ENCODE measurements at places on chromosomes 6 and 20.

DNA sequence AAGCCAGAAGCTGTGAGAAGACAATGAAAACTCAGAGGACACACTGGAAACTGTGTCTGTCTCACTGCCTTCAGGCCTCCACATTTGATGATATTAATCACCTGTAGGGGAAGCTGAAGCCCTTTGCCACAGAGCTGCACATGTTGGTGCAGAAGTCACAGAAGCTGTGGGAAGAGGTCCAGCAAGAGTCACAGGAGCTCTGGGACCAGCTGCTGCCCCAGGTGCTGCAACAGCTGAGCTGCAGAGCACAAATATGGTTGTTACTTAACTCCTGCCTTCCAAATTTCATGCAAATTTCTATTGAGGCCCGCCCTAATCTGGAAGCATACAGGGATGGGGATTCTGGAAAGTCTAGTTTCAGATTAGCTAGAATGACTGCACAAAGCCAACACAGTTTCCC is 169.3 kb downstream of the OGFRL1 start:
- DNase-seq = no peak

GRCh38 chr6:87333591-87334181 is 4.6 kb upstream of the GJB7 start:
- DNase-seq = no peak

GRCh38 chr20:32091888-32092346 is 17.6 kb upstream of the TM9SF4 start:
- DNase-seq = peak; percentile 29

DNA sequence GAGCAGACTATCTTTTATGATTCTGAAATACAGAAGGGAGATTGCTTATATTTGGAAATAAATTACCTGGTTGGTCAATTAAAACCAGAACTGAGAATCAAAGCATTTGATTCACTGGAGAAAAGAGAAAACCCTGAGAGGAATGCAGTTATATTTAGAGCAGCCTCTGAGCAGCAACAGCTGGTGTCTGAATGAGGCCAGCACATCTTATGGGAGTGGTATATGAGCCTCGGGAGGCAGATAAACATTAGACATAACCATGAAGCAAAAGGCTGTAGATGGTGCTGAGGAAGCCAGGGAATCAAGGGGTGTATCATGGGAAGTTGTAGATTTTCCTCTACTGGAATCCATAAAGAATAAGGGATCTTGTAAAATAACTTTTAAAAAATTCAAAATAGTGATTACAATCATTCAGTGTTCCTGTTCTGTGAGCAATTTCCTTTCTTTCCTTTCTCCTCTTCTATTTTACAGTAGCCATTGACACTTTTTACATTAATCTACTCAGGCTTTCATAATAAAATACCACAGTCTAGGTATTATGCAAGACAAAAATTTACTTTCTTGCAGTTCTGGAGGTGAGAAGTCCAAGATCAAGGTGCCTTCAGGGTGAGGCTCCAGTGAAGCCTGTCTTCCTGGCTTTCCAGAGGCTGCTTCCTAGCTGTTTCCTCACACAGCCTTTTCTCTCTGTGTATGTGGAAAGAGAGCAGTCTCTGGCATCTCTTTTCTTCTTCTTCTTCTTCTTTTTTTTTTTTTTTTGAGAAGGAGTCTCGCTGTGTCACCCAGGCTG is 32.8 kb upstream of the ENPP5 start:
- DNase-seq = peak; percentile 34

DNA sequence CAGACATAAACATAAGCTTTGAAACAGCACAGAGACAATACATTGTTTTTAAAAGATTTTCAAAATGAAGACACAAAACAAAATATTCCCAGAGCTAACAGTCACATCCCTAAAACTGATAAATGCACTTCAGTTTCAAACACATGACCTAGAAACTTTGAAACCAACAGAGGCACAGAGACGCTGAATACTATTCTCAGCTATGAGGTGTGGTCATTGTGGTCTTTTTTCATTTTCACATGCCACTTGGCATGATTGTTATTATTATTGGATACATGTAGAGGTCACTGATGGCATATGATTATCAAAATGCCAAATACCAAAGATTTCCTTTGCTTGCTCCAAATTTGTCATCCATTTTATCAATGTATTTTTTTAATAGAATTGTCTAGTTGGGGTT is 306.9 kb downstream of the QKI start:
- no peak for DNase-seq

- DNase-seq = no peak
Observed at GRCh38 chr20:17683218-17684076, 1.4 kb upstream of the RRBP1 start.

Data from right renal cortex interstitium (tissue), 3 donors.